ENCODE measurements at places on chromosomes 4 and X. TPM values are rescaled to one million over a fixed set of nuclear protein-coding genes. Genes with fewer than 3 reads are reported as not detected.

The GALNTL6 gene
- 0.35 TPM for total RNA-seq

The PAGE2 gene
- total RNA-seq = not detected

The XG gene
- total RNA-seq = not detected

The SERTM2 gene
- total RNA-seq = not detected

The ARL9 gene
- 0.10 TPM for total RNA-seq

The APOO gene
- total RNA-seq = 16.2 TPM

The GSX2 gene
- not detected for total RNA-seq

The TBC1D8B gene
- 7.1 TPM for total RNA-seq

The NWD2 gene
- not detected for total RNA-seq

The MXRA5 gene
- total RNA-seq = 0.44 TPM

The SLC9B2 gene
- 17.3 TPM for total RNA-seq

The GLOD5 gene
- not detected for total RNA-seq

The CTAG2 gene
- total RNA-seq = not detected

The CCNA2 gene
- 24.0 TPM for total RNA-seq

The PDZD11 gene
- total RNA-seq = 46.6 TPM

The KLB gene
- not detected for total RNA-seq

The HTR2C gene
- not detected for total RNA-seq

The HS6ST2 gene
- 0.82 TPM for total RNA-seq

The SRPX2 gene
- total RNA-seq = 61.9 TPM

The BTK gene
- not detected for total RNA-seq

The TMEM31 gene
- not detected for total RNA-seq

The USP17L20 gene
- not detected for total RNA-seq

The FRMD7 gene
- total RNA-seq = not detected

The RTL9 gene
- total RNA-seq = not detected

The SMARCAD1 gene
- total RNA-seq = 19.6 TPM

The DBET gene
- not detected for total RNA-seq

The SYTL4 gene
- 10.5 TPM for total RNA-seq

The HTT gene
- total RNA-seq = 86.8 TPM

The HMX1 gene
- not detected for total RNA-seq

The TBC1D19 gene
- 17.8 TPM for total RNA-seq

The SYTL5 gene
- total RNA-seq = not detected

The PROM1 gene
- total RNA-seq = 5.4 TPM

The SGMS2 gene
- total RNA-seq = 47.6 TPM

The CABS1 gene
- not detected for total RNA-seq

The TLR2 gene
- 8.8 TPM for total RNA-seq

The TAF9B gene
- 11.8 TPM for total RNA-seq

The NAT8L gene
- not detected for total RNA-seq

The PSAPL1 gene
- total RNA-seq = not detected

The ZFX gene
- total RNA-seq = 40.4 TPM

The PRDM5 gene
- 6.9 TPM for total RNA-seq

The BEX2 gene
- 1.3 TPM for total RNA-seq

The MAP7D2 gene
- 0.58 TPM for total RNA-seq

The CENPVL2 gene
- not detected for total RNA-seq

The ADGRG4 gene
- total RNA-seq = 0.29 TPM

The OTC gene
- not detected for total RNA-seq

The COL4A5 gene
- 40.1 TPM for total RNA-seq

The ARHGAP4 gene
- 24.2 TPM for total RNA-seq

The CNGA1 gene
- not detected for total RNA-seq

The COX7B2 gene
- total RNA-seq = not detected

The HAND2 gene
- total RNA-seq = not detected

The MCTS1 gene
- total RNA-seq = 55.1 TPM

The ZNF157 gene
- not detected for total RNA-seq

The ZNF182 gene
- 2.2 TPM for total RNA-seq

Measured in glomerular endothelial cell (primary cell).